ENCODE measurements at places on chromosomes 7 and 10.

DNA sequence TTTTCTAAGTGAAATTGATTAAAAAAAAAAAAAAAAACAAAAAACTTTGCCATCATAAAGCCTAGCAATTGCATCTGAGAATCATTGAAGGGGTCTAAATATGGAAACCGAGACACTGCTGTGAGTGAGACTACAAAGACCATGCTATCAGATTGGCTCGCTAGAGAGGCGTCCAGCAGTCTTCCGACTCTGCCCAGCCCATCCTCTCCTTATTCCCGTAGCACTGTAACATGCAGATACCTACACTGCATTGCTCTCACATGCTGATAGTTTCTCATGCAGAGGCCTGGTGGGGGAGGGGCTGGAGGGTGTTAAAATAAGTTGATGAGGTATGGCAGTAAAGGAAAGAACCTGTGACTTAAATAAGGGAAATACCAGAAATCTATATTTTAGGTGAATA, 130.7 kb downstream of the NRF1 start:
- no peak for DNase-seq

DNA sequence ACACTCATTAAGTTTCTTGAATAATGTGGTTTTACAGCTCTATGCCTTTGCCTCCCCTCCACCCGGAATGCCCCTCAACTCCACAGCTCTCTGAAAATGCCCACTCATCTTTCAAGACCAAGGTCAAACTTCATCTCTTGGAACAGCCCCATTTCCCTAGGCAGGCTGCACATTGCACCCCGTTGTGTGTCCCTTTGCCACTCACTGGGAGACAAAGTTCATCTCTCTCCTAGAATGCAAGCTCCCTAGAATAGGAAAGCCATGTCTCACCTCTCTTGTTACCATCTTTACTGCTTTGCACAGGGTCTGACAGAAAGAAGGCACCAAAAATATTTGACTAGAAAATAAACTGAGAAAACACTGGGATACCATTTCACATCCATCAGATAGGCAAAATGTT, 33.3 kb downstream of the UBE2H start:
- no peak for DNase-seq

DNA sequence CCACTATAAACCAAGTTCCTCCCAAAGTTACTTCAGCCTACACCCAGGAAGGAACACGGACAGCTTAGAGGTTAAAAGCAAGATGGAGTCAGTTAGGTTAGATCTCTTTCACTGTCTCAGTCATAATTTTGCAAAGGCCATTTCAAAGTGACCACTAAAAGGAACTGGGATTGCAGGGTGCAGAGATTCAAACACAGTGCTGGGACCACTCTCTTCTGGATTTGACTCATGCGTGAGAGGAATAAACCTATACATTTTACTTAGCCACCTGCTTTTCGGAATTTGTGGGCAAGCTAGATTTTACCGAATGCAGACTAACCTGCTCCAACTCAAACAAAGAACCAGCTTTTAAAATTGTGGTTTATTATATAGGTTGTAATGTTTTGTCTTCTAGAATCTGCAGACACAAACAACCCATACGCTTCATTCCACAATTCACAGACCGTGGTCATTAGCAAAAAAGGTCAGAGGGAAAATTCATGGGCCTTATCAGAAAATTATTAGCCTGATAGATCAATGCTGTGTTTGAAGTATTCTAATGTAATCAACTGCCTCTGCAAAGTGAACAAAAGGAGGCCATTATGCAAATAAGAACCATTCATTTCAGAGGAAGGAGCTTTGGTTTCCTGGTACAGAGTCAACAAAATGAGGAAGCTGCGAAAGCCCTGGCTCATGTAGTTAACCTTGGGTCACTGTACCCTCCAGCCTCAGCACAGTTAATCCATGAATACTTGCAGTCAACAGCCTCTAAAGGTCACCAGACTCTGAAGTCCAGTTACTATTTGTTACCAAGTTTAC, 342.7 kb upstream of the KLF6 start:
- peak; percentile 89 for DNase-seq

DNA sequence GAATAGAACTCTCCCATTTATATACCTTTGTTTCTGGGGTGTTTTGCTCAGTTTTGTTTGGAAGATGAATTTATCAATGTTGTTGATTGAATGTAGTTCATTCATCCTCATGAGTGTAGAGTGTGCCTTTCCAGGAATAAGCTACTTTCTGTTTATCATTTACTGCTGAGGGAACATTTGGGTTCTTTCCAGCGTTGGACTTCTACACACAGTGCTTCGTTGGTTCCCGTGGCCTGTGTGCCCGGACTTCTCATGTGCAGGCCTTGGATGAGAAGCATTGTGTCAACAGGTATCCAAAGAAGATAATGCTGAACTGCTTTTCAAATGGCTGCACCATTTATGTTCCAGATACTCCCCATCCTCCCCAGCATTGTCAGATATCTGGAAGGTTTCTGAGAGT, 107.6 kb upstream of the TNS3 start:
- no peak for DNase-seq

- no peak for DNase-seq
Measured at GRCh38 chr10:4672201-4672600, 153.8 kb upstream of the AKR1E2 start.

DNA sequence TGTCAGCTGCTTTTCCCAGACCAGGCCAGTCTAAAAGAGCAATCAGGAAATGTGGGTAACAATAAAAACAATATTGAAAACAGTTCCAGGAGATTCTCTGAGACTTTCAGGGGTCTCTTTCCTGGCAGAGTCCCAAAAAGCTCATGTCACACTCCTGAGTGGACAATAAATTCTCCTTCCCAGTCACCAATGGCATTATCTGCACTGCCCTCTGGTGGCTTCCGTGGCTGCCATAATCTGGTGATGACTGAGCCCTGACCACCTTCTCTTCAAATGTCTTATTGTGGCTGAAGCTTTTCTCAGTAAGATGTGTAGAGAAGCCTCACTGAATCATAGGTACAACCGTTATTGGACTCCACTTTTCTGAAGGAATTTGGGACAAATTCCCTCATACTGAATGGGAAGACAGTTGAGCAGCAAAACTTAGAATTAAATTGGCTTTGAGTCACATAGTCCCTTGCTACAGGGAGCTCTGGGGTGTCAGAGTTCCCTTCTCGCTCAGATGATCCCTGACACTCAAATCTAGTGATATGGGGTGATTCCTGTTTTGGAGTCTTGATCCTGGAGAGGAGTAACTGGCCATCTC, 24.4 kb upstream of the ASAH2 start:
- peak; percentile 41 for DNase-seq

DNA sequence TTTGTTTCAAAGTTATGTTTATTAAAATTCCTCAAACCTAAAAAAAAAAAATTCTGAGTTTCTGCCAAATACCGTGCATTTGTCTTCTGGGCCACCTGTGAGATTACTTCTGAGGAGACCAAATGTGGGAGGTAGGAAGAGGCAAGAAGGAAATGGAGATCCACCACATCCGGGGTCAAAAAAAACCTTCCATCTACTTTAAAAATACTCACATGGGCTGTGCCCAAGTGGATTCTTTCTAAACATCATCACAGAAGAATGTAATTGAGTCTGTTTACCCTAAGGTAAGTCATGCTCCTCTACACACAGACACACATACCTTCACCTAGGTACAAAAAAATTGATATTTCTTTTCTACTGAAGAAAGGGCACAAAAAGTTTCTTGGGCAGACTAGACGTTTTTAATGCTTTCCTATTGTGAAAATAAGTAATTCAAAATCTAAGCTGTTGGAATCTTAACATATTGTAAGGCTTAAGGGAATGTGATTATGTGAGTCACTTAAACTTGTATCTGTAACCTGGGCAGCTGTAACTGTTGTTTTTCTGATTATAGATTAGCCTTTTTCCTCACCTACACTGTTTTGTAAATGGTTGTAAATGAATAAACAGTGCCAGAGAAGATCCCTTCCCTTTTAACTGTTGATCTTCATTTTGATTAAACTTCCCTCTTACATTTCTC, 19.1 kb upstream of the SPOCK2 start:
- DNase-seq = no peak

- DNase-seq = peak; percentile 26
Measured at GRCh38 chr7:28037220-28038010, 143.2 kb downstream of the JAZF1 start.

DNA sequence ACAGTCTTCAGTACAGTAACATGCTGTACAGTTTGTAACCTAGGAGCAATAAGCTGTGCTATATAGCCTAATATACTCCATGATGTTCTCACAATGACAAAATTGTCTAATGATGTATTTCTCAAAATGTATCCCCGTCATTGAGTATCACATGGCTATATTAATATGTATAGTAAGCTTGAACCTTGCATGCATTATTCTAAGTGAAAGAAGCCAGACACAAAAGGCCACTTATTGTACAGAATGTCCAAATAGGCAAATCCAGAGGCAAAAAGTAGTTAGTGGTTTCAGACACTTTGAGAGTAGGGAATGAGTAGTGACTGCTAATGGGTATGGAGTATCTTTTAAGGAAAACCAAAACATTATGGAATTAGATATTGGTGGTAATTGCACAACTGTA, 545.1 kb downstream of the ATRNL1 start:
- no peak for DNase-seq

DNA sequence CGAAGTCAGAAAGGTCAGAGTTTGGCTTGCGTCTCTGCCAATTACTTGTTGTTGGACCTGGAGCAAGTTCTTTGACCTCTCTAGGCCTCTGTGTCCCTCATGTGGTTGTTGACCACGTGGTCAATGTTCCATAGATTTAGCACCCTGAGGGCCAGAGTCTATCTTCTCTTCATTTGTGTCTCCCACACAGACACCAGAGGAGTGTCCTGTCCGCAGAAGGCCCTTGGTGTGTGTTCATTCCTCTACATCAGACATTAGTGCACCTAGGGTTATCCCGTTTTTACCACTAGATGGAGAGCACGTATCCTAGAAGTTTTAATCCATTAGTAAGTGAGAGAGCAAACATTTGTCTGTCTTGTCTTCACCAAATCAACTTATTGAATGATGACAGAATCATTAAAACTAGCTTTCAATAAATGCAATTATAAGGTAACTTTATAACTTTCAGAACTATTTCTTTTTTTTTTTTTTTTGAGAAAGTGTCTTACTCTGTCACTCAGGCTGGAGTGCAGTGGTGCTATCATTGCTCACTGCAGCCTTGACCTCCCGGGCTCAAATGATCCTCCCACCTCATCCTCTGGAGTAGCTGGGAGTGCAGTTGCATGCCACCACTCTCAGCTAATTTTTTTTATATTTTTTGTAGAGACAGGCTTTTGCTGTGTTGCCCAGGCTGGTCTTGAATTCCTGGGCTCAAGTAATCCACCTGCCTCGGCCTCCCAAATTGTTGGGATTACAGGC, 122.5 kb upstream of the ANKRD1 start:
- no peak for DNase-seq

- no peak for DNase-seq
Measured at GRCh38 chr7:5441840-5442503, 18.3 kb upstream of the TNRC18 start.

DNA sequence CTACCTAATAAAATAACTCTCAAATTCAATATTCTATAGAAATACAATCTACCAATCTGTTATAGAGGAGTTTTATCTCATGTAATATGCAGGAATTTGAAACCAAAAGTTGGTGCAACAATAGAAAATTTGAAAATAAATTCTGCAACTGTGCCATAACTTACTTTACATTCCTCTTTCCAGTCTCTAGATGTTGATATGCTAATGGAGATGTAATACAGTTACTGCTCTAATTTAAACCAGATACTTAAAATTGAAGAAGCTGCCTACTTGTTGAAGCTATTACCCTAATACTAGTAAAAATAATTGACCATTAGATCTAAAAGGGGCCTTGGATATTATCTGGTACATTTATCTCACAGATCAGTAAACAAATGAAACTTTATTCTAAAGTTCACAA, 1.4 kb downstream of the ENKUR start:
- no peak for DNase-seq

- DNase-seq = no peak
Measured at GRCh38 chr7:102432442-102433218, 745 bp upstream of the ORAI2 start.

DNA sequence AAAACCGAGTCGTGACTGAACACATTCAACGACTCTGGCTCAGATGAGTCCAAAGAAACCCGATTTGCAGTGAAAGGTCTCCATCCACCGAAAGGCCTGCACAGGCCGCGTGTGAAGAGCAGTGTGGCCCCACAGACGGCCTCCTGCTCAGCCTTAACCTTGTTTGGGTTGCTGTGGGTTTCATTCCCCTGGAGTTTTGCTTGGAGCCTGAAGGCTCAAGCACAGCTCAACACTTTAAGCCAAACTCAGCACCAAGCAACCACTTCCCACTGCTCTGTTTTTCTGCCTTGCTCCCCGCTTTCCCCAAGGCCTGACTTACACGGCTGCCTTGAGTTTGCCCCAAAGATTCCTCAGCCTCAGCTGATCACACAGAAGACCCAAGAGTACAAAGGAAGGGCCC, 398.2 kb upstream of the NFE2L3 start:
- DNase-seq = no peak

DNA sequence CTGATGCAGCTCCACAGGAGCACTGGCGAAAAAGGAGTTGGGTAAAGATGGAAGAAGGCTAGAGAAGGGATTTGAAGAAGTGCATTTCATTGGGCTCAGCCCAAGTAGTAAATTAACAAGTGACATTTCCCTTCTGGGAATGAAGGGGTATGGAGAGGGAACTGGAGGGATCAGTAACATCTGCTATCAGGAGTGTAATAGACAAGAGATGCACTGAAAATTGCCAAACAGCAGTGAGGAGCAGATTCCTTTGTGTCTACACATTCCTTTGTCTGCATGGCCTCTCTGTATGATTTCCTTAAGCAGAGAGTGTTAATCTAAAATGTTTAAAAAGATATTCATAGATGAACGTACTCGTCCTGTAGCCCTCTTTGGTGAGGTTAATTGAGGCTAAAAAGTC, 148.2 kb upstream of the FERD3L start:
- no peak for DNase-seq

GRCh38 chr10:117547016-117547715, 4.6 kb downstream of the EMX2 start:
- no peak for DNase-seq

DNA sequence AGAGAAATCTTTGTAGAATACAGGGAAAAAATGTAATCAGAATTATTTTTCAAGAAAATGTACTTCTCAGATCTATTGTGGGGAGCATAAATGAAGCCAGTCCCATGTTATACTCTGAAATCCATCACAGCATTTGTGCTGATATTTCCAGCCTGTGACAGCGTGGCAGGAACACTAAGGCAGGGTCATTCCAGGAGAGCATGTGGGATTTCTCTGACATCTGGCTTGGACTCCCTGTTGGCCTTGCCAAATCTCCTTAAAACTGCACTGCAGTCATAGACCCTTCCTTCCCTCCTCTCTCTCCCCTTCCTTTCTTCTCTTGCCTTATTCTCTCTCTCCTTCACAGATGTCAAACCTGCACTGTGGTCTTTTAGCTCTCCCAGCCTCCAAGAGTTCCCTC, 6.5 kb upstream of the TSPAN13 start:
- DNase-seq = no peak

- DNase-seq = no peak
Measured at GRCh38 chr10:35643151-35644049, 1.3 kb upstream of the FZD8 start.

DNA sequence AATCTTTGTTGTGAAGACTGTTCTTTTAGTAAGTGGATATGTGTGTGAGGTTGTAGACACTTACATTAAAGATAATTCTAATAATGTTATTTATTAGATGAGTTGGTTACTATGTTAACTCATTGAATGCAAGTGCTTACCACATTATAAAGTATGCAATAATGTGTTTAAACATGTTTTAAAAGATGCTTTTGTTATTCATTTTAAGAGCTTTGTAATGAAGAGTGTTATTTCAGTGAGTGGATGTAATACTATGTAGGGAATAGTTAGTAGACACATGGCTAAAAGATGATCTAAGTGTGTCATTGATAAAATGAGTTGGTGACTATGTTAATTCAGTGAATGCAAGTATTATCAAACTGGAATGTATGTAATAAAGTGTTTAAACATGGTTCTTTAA, 70.0 kb upstream of the VOPP1 start:
- no peak for DNase-seq
